ENCODE measurements at places on chromosomes 3 and 15.

- DNase-seq, result no peak
Measured at GRCh38 chr3:72613871-72614270, 234.4 kb downstream of the SHQ1 start.

GRCh38 chr3:34020170-34020569 is 221.7 kb downstream of the PDCD6IP start:
- no peak for DNase-seq

- DNase-seq, result no peak
Measured at GRCh38 chr3:37519661-37520060, 342.0 kb upstream of the CTDSPL start.

DNA sequence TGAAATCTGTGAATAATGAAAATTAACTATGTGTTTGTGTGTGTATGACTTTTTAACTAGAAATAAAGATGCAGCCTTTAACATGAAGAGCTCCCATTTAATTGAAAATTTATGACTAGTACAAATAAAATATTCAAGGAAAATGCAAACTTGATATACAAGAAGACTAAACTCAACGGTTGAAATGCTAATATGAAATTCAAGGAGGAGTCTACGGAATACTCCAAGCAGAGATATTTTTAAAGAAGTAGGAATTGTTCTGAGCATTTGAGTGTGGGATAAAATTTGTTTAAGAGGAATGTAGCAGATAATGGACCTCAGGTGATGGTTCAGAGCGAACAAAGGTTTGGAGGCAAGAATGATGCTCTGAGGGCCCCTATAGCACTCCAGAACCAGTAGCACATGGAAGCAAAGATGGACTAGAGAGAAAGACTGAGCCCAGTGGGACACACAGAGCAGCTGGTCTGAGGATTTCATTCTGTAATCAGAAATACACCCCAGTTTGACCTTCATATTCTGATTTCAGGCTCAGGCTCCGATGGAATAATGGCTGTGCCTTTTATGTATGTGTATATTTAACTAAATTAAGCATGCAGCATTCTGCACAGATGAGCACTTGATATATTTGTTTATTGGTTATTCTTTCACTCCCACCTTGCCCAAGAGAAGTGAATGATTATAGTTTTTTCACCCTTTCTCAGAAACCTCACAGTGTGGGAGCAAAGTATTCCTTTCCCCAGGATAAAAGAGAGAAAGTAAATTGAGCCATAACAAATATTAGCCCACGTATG is 227.1 kb downstream of the ZPLD1 start:
- no peak for DNase-seq

DNA sequence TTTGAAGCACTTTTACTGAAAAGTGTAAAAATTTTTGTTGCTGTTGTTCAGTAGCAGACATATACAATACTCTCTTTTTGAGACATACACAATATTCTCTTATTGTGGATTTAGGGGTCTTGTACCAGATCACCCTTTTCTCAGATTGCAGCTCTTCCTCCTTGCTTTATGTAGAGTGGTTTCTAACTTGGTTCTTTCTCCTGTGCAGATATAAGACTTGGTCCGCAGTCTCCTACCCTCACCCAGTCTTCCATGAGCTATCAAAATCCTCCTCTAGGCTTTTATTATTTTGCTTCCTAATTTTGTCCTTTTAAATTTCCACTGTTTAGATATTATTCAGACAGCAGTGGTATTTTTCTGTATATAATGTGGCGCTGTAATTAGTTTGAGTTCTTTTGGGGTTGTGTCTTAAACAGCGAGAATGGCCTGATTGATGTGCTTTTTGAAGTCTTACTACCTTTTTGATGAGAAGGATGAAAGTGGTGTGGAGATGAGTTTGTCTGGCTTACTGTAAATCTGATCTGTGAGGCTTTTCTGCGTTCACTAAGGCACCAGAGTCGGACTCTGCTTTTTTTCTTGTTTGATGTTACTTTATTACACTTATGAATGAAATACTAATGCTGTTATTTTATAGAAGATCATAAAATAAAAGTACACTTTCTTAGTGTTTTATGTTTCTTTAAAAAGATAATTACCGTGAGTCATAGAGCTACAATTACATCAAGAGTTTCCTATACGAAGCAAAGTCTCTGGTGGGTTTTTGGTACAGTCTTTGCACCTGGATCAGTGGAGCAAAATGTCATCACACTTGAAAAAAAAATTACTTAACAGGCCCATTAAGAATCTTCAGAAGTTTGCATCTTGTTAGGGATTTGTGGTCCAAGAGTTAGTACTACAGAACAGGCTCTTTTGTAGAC is 27.8 kb downstream of the FNDC3B start:
- DNase-seq, result no peak

DNA sequence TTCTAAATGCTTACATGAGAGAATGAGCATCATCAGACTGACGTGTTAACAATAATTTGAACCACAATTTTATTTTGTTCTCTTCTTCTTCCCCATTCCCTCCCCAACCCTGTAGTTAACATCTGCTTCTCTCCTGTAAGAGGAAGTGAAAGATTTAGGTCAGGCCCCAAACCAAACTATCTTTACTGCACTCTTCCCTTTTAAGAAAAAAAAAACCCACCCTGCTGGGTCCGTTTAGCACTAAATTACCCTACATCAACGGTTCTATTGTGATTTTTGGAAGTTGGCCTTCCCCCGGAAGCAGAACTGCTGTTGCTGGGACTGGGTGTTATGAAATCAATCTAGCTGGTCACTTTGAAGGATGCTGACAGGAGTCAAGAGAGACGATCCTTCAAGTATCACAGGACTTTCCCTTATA is 49.4 kb downstream of the NFKBIZ start:
- no peak for DNase-seq

GRCh38 chr3:23671851-23672589 is 133.7 kb upstream of the UBE2E1 start:
- no peak for DNase-seq

DNA sequence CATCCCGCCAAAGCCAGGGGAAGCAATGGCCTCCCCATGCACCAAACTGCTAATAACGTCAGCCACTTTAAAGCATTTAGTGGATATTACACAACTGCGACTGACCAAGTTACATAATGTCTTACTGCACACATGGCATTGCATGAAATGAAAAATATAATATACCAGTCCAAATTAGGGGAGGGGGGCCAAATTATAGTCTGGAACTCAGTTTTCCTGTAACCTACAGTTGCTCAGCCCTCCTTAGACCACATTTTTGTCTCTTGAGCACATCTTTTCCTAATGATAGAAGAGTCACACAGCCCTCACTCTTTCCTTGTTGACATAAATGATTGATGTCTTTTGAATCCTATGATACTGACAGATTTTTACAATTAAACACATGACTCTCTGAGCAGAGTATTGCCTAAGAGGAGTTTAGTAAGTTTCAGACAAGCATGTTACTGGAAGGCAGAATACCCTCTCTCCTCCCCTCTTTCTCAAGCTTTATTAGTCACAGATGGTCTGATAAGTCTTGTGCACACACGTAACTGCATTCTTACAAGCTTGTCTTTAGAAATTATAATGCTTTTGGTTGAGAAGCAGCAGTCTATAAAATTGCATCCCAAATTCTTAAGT is 1.1 kb upstream of the PLD1 start:
- DNase-seq, result no peak

DNA sequence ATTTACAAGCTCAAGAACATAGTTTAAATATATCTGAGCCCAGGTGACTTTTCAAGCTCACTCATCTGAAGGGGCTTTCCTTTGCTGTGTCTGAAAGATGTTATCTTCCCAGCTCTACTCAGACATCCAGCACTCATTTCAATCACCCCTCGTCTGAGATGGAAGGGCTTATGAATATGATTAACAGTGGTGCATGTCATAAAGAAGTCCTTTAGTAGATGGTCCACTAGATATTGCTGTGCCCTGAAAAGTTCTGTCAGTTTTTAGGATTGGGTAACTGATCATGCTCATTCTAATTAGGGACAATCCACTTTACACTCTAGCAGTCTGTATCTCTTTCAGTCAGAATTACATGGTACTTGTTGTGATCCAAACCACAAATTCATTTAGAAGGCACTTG is 28.3 kb downstream of the RETNLB start:
- no peak for DNase-seq

- DNase-seq, result no peak
Measured at GRCh38 chr3:187802928-187803259, 57.6 kb upstream of the BCL6 start.

- no peak for DNase-seq
Measured at GRCh38 chr3:48088056-48088748, 72.0 kb upstream of the MAP4 start.

DNA sequence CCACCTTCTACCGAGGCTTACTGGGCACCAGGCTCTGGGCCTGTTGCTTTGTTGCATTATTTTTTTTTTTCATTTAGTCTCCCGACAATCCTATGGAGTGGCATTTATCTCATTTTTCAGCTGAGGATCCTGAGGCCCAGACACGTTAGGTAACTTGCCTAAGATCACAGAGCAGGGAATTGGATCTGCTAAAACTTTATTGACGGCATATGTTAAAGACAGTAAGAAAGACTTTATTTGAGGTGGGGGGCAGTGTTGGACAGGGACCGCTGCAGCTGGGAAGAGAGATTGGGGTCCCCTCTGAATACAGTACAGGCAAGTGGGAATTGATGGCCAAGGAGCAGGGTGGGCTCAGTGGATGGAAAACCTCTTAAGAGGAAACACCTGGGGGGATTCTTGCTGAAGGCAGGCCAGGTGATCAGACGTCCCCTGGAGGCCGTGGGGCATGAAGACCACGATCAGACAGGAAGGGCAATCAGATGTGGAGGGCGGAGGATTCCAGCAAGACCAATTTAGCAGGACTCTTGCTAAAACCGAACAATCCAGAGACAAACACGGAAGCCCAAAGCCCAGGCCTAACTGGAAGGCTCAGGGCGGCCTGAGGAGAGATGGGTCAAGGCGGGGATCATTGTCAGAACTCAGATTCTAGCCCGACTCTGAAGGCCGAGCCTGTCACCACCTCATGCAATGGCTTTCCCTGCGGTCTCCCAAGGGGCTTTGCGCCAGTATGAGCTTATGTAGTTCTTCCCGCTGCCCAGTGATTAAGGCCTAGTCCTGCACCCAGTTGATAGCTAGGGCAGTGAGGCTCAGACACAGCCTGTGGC is 53.7 kb downstream of the RGMA start:
- no peak for DNase-seq

DNA sequence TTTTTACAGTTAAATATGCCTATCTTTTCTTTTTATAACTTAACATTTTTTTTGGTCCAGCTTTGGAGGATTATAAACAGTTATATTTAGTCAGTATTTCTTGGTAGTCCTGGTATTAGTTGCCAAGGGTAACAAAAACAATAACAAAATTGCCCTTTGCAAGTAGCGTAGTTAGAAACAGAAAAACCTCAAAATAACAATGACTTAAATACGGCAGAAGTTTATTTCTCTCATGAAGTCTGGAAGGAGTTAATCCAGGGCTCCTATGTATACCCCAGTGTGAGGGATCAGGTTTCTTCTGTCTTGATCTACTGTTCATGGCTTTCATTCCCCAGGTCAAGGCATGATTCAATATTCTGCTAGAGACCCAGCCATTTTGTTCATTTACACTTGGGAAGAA is 14.1 kb upstream of the MYH15 start:
- no peak for DNase-seq

DNA sequence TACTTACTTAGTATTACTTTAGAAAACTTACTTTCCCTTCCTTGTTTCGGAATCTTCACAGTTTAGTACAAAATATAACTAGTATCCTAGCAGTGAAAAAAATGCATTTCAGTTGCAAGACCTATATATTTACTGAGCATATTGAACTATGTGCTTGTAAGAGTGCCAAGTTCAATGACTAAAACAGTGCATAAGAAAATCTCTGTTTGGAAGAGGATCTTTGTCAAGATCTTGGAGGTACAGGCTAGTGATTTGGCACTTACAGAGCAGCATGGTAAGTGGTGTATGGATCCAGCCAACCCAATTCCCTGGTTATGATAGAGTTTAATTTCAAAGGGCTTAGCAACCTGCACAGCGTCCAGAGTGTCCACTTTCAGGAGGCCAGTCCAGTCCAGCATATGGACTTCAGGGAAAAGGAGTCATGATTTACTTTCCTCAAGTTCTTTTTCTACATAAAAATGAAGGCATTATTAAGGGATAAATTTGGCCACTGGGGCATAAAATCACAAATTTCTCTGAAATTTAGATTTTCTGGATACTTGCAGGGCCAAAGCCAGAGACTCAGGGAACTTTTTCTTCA is 625.8 kb upstream of the BCHE start:
- no peak for DNase-seq

GRCh38 chr15:25375557-25375956 is 63.3 kb downstream of the UBE3A start:
- DNase-seq, result no peak

DNA sequence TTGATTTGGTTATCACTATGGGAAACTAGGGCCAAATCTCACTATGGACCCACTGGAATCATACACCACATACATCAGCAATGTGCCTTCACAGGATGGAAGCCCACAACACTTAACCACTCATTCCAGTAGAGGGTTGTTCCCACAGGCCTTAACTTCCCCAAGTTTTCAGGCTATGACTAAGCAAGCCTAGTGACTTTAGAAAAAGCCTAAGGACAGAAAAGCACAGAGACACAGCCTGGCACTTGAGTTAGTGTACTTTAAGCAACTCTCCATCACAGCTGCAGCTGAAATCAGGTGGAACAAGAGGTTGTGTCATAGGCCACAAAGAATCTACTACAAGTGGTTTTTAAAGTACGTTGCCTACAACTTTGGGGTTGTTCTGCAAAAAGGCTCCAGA is 128.7 kb downstream of the LRRN1 start:
- no peak for DNase-seq

- DNase-seq, result no peak
Measured at GRCh38 chr3:197424674-197425484, 126.5 kb upstream of the DLG1 start.

DNA sequence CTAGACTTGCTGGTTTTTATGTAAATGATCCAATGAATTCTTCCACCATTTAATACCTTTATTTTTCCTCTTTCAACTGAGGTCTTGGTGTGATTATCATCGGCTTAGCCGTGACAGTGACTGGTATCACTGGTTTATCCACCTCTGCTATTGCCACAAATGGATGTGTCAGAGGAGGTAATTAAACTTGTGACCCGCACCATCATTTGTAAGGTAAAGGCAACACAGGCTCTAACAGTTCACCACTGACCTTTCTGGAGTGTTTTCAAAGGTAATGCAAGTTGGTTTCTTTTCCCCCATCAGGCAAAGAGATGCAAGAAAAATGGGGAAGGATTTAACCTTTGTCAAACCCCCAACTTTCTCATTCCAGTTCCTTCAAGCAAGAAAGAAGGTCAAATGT is 19.7 kb downstream of the SLC12A1 start:
- DNase-seq, result no peak
